ENCODE measurements at places on chromosomes 16 and 17.
A peak's percentile ranks its signal among the peaks of the same experiment; 100 is the strongest.

GRCh38 chr16:12576878-12577277, 226.8 kb downstream of the CPPED1 start:
- DNase-seq: no peak

GRCh38 chr16:73028263-73028662, 19.7 kb downstream of the ZFHX3 start:
- DNase-seq: no peak

- DNase-seq: no peak
Observed at GRCh38 chr16:27547134-27547533, 2.6 kb downstream of the GTF3C1 start.

DNA sequence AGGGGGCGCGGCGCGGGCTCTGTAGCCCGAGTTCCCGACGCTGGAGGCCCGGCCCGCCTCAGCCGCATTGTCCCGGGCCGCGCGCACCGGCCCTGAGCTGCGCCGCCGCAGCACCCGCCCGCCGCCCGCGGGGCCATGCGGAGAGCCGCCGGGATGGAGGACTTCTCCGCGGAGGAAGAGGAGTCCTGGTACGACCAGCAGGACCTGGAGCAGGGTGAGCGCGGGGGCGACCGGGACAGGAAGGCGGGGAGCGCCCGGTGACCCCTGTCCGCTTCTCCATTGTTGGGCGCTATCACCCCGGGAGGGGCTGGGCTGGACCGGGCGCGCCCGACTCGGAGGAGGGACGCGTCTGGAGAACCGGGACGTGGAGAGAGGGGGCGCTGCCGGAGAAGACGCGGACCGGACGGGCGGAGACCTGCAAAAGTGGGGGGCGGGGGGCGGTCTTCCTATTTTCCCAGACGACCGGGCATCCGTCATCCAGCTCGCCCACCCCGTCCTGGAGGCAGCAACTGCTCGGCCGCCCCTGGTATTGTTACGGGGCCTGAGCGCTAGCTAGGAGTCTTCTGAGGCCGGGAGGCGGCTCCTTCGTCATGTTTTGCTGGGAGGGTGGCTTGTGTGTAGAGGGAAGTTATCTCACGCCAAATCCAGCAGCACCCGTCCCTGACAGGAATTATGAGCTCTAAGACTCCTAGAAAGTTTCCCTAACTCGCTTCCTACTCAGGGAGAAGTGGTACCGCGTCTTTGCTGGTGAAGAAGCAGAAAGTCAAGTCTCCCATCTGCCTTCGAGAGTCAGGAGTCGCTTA, 678 bp downstream of the CDR2L start:
- DNase-seq: peak; percentile 23

- DNase-seq: no peak
Observed at GRCh38 chr17:45164734-45165269, 3.1 kb downstream of the HEXIM2 start.

DNA sequence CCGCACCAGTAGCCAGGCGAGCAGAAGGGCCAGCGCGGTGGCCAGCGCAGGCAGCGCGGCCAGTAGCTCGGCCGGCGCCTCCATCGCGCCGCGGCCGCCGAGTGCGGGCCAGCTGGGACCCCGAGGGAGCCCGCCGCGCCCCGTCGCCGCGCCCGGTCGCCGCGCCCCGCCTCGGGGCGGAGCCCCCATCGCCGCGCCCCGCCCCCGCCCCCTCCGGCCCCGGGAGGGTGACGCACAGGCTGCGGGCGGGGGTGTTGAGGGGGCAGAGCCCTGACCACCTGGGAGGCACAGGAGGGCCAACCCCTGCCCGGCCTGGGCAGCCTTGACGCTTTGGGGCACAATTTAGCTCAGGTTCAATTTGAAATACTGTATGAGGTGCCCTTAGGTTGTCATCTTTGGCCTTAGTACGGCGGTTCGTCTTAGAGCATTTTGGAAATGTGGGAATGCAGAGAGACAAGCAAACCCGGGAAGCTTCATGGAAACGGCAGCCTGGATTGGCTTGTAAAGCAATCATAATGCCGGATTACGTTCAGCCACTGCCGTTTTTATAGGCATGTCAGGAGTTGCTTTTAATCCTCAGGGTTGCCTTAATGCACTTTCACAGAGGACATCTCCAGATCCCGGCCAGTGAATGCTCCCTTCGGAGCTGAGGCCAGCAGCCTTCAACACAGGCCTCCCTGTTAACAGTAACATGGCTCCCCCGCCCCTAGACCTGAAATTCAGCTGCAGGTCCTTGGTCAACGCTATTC, at the start of gene MXRA7:
Gene MXRA7 (minus strand): TSS at position 103 of the 749 bp plus-strand sequence. CDS start 19 bp downstream, at position 84.
- peak; percentile 54 for DNase-seq

GRCh38 chr17:34974794-34975785, 5.2 kb upstream of the LIG3 start:
- DNase-seq: no peak
